Mesenchymal stem cell (in vitro differentiated cells and primary cell): ENCODE measurements at places on chromosomes 7 and 10.

GRCh38 chr10:95588025-95588424 is 26.9 kb upstream of the SORBS1 start:
- no peaks in the 10 kb centered on the region for H3K36me3 ChIP-seq
- no peak overlapping the region for H3K4me3 ChIP-seq
- no peak for DNase-seq
- H3K27me3 ChIP-seq: peaks cover 13% of the 10 kb centered on the region

DNA sequence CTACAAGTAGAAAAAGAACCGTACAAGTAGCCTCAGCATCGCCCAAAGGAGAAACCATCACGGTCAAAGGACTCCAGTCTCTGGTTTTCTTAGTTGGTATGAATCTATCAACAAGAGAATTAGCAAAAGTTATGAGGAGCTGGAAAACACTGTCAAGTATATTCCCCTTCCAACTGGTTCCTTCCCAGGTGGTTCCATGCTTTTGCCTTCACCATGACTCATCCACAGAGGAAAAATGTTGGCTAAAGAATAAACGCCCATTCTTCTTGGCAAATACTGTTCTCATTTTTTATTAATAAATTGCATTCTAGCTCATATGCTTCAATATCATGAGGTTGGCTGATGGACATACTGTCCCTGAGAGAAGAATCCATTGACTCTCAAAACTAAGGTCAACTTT is 6.4 kb downstream of the ELMO1 start:
- DNase-seq: no peak
- no peak overlapping the region for H3K4me3 ChIP-seq
- peaks cover 16% of the 10 kb centered on the region for H3K27me3 ChIP-seq
- no peak overlapping the region for H3K27ac ChIP-seq

DNA sequence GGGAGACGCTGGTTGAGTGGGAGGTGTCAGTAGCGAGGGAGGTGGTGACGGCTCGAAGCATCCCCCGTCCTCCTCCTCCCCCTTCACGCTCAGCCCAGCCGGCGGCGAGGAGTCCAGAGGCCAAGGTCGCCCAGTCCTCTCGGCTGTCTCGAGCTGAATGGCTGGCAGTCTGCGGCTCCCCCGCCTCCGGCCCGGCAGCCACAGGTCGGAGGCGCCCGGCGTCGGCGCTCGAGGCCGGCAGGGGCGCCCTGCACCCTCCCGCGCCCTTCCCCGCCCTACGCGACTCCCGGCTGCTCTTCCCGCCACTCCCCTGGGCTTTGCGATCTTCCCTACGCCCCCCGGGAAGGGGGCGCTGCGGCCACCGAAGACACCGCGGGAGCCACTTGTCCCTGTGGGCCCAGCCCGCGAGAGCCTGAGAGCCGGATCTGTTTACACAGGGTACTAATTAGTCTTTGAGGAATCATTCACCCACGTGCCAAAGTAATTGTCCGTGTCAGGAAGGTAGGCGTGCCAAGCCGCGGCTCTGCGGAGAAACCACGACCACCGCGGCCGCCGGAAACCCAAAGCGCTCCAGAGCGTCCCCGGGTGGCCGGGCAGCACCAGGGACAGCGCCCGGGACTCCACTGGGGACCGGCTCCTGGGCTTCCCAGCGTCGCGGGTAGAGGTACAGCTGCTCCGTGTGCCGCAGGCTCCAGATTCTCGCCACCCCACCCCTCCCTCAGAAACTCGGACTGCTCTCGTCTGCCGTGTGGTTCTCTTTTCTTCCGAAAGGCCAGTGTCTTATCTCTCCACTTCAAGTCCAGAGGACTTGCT is at the start of gene NXPH1:
TSS of gene NXPH1 (plus strand) at position 133 of the 813 bp plus-strand sequence.
- no peak within 1 kb of the TSS for H3K4me3 ChIP-seq
- H3K4me1 ChIP-seq: peaks cover 18% of the 10 kb centered on the region
- DNase-seq: peak; percentile 21
- H3K27ac ChIP-seq: no peak within 1 kb of the TSS

DNA sequence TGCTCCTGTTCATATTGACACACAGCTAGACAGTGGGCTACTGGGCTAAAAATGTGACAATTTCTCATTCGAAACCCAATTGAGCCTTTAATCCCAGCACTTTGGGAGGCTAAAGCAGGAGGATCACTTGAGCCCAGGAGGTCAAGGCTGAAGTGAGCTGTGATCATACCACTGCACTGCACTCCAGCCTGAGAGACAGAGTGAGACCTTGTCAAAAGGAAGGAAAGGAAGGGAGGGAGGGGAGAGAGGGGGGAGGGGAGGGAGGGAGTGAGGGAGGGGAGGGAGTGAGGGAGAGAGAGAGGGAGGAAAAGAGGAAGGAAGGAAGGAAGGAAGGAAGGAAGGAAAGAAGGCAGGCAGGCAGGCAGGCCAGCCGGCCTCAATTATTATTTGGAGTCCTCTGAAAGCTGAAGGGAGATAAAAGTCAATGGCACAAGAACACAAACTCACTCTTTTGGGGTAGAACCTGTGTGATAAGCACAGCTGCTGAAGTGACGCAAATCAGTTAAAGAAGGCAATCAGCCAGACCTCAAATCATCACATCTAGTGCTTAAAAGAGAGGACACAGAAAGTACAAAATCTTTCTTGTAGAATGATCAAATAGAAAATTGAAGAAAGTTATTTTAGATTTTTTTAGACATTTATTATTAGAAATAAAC is 98.1 kb downstream of the CCDC71L start:
- H3K27me3 ChIP-seq: no peaks in the 10 kb centered on the region
- H3K4me1 ChIP-seq: no peaks in the 10 kb centered on the region
- DNase-seq: no peak
- no peaks in the 10 kb centered on the region for H3K36me3 ChIP-seq
- no peak overlapping the region for H3K4me3 ChIP-seq
- no peak overlapping the region for H3K27ac ChIP-seq
